Fibroblast of pulmonary artery (primary cell): ENCODE measurements at places on chromosomes 2 and 18.

- DNase-seq: no peak
Measured at GRCh38 chr18:2897448-2898185, 50.8 kb downstream of the EMILIN2 start.

DNA sequence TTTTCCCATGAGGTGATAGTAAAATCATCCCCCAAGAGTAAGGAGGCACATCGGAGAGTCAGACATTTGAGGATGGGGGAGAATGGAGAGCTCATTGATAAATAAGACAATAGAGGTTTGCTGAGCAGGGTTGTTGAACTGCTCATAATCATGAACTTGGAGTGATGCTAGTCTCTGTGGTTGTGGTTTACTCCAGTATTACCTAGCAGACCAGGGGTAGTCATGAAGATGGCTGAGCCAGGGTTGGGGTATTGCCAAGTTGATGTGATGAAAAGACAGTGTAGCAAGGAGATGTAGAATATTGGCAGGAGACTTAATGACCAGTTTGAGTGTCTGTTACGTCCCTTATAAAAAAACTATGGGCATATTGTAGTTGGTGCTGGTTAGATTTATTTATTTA, 25.4 kb downstream of the CYBRD1 start:
- no peak for DNase-seq

DNA sequence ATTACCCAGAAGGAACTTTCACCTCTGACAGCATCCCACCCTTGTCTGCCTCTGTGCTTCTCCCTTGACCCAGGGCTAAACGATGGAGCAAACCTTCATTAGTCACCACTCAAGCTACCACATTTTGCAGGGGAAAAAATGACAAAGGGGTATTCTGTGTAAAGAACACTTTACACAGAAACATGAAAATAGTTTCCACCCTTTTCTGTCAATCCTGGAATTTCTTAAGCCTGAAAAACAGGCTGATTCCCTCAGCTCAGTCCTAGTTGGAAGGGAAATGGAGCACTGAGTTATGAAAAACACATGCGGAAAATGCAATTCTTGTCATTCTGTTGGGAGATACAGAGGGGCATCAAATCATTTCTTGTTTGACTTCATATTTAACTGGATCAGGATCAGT, 175.0 kb upstream of the HNRNPA3 start:
- DNase-seq: no peak

DNA sequence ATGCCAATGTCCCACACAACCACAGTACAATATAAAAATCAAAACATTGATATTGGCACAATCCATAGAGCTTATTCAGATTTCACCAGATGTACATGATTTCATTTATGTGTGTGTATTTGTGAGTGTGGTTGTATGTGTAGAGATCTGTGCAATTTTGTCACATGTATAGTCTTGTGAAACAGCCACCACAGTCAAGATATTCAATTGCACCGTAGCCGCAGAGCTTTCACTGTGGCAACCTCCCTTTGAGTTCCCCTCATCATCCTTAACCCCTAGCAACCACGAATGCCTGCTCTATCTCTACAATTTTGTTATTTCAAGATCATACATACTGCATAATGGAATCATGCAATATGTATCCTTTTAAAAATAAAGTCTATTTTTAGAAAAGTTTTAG, 391.3 kb downstream of the SETBP1 start:
- DNase-seq: no peak

- DNase-seq: peak; percentile 41
Measured at GRCh38 chr18:12656938-12657683, 796 bp downstream of the SPIRE1 start.

GRCh38 chr2:31675485-31675901, 94.8 kb upstream of the SRD5A2 start:
- DNase-seq: no peak

GRCh38 chr2:233225230-233226068, 26.0 kb upstream of the ATG16L1 start:
- no peak for DNase-seq

GRCh38 chr2:227884511-227884947, 13.1 kb downstream of the DAW1 start:
- peak; percentile 79 for DNase-seq

GRCh38 chr18:34039201-34039600, 185.5 kb downstream of the NOL4 start:
- DNase-seq: no peak

DNA sequence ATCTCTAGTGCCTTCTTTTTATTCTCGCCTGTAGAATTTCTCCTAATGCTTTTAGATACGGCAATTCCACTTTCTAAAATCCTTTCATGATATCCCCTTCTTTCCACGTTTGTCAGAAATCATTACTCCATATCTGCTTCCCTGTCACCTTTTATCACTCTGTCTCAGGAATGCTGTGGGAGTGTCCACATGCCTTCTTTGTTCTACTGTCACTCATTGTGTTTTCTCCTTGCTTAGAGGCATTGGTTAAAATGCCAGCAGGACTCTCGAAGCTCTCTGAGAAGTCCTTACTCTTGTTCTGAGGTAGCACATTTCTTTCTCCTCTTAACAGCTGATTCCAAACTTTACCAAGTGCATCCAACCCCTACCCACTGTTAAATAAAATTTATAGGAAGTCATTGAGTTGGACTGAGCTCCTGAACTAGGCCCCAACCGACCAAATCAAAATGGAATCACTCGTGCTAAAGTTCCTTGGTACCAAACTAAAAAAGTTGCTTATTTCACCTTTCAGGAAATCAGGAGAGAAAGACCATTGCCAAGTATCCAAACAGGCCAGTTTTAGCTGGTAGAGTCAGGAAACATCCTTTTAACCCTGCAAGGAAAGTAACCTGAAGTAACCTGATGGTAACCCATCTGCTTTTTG, 10.6 kb upstream of the GALNT5 start:
- peak; percentile 43 for DNase-seq

GRCh38 chr2:240885566-240885965, 10.4 kb downstream of the MAB21L4 start:
- DNase-seq: no peak

GRCh38 chr2:207133458-207133819, 32.3 kb downstream of the KLF7 start:
- no peak for DNase-seq

DNA sequence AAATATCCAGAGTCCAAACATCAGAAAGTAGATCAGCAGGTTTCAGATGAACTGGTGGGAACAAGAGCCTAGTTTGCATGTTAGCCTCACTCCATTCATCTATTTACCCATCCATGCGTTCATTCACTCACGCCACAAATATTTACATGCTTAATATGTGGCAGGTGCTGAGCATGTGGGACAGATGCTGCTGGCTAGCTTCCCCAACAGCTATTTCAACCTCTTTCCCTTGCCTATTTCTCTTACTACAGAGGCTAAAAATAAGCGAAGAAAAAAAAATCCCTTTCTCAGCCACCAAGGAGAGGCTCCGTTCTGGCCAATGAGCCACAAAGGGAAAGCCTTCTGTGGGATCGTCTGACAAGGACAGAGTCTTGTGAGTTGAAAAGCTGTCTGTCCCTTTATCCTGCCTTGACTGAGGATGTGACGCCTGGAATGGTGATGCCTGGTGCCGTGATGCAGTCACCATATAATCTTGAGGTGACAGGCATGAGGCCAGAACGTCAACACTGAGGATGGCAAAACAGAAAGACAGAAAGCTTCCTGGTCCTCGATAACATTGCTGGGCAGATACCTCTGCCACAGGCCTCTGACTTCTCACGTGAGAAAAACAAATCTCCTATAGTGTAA, 78.2 kb downstream of the KCTD1 start:
- no peak for DNase-seq

DNA sequence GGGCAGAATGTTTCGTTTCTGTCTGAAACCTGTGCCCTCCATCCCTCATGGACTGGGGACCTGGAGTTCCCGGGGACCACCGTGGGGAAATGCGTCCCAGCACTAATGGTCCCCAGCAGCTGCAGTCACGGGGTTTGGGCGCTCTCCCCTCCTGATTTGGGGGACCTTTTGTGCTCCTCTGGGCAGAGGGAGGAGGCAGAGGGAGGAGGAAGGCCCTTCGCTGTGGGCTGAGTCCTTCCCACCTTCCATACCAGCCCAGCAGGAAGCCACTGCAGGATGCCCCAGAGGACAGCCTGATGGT, 3.2 kb downstream of the GPR35 start:
- DNase-seq: no peak

DNA sequence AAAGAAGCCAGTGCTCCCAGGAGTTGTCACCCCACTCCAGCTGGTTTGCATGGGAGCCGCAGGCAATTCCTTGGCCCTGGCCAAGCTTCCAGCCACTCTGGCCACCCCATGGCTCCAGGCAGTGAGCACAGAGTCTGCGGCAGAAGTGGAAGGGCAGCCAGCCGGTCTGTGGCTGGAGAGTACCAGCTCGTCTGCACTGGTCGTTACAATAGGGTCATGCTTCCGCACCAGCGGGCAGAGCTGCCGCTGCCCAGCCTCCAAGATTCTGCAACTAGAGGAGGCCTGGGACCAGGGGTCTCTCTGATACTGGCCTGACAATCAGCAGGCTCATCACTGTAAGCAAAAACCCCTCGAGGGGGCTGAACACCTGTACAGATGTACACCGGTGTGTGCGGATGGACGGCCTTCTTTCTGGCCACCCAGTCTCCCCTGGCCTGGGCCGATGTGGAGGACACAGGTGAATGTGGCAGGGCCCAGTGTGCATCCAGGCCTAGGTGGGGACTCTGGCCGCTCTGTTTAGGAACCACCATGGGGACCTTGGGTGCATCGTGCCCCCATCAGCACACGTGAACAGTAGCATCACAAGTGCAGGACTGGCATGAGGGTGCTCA, 51.9 kb upstream of the ODC1 start:
- no peak for DNase-seq

DNA sequence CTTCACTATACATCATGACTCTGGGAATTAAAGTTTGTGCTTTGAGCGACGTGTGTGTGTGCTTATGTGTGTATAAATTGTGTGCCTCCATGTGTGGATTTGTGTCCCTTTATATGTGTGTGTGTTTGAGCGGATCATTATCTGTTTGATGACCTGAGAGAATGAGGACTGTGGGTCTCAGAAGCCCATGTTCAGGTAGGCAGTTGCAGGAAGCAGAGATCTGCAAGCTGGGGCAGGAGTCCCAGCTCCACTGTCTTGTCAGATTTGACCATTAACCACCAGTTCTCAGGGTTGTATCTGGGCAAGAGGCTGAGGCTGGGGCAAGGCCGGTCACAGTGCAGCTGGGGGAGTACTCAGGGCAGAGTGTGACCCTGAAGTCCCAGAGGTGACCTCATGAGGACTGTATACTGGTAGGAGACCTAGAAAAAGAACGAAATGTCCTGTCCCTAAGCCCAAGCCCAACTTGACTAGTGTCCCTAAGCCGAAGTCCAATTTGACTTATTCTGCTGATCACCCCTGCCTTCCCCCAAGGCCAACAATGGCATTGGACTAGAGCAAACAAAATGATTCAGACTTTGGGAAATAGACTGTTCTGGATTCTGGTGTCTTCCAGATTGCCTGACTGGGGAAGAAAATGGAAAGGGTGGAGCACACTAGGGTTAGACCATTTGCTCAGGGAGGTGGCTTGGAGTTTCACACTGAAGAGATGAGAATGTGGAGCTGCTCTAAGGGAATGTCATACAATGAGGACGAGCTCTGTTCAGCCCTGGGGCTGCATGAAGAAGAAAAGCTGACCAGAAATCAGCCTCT, 28.1 kb downstream of the RHOB start:
- DNase-seq: no peak

DNA sequence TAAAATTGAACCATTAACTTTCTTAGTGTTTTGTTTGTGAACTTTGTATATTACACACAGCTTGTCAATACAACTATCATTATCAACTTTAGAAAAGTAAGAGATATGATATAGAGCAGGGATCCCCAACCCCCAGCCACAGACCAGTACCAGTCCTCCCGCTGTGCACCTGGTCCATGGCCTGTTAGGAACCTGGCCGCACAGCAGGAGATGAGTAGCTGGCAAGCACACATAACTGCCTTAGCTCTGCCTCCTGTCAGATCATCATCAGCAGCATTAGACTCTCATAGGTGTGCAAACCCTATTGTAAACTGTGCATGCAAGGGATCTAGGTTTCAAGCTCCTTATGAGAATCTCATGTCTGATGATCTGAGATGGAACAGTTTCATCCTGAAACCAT, 491.0 kb upstream of the NXPH2 start:
- DNase-seq: no peak

GRCh38 chr2:86622519-86623042, 1.1 kb downstream of the RNF103 start:
- DNase-seq: peak; percentile 17

DNA sequence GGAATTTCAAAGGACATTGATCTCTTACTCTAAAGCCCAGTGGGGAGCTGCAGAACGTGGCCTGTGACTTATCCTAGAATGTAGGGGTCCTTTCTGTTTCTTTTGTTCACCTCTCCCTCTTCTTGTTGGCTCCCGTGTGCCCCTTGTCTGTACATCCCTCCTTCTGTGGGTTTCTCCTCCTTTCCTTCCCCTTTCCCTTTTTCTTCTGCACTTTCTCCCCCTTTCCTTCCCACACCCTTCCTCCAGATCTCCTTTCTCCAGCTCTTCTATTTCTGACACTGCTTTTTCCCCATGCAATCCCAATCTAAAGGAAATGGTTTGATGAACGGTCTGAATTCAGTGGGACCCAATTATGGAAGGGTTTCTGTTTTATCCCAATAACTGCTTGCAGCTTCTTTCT, 35.5 kb upstream of the MAPRE3 start:
- no peak for DNase-seq

DNA sequence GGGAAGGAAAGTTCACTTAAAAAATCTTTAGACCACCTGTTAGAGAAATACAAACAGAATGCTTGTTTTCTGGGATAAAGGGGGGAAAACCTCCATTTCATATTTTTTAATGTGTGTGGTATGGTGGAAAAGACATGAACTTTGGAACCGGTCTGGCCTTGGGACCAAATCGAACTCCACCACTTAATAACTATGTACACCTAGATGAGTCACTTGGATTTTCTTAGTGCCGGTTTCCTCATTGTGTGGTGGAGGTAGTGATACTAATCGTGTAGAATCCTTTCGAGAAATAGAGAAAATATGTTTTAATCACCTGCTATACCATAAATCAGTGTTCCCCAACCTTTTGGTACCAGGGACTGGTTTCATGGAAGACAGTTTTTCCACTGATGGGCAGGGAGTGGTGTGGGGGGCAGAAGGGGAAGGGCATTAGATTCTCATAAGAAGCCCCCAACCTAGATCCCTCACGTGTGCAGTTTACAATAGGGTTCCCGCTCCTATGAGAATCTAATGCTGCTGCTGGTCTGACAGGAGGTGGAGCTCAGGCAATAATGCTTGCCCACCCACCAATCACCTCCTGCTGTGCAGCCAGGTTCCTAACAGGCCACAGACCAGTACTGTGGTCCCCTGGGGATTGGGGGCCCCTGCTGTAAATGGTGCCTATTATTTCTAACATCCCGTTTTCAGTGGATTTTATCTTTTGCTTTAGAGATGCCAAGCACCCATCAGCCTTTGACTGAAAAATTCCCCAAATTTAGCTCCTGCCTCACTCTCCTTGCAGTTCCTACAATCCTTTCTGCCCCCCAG, 308.8 kb downstream of the PRKCE start:
- no peak for DNase-seq

DNA sequence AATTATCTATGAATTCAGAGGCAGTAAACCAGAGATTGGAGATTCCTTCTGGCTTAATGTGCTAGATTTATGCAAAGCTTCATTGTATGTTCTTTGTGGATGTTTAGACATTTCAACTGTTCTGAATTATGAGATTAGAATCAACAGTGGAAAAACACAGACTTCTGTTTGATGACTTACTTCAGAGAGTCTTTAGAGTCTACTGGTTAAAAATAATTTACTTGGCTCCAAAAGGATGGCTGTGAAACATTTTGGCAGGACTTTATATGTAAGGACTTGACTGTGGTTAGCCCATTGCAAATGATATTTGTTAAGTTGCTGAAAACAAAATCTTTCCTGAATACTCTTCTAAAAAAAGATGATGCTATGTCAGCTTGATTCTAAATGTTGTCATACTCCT, 25.5 kb upstream of the LRRC30 start:
- peak; percentile 42 for DNase-seq

- DNase-seq: no peak
Measured at GRCh38 chr18:52953387-52953786, 613.4 kb downstream of the DCC start.
